GM23338 (cell line): ENCODE measurements at places on chromosomes 12 and 14. TPM values are rescaled to one million over a fixed set of nuclear protein-coding genes. Genes with fewer than 3 reads are reported as not detected.

Gene RNASE7
- total RNA-seq: not detected in 2 replicates

Gene CCDC91
- total RNA-seq: 17.0 and 24.7 TPM in 2 replicates

DNA sequence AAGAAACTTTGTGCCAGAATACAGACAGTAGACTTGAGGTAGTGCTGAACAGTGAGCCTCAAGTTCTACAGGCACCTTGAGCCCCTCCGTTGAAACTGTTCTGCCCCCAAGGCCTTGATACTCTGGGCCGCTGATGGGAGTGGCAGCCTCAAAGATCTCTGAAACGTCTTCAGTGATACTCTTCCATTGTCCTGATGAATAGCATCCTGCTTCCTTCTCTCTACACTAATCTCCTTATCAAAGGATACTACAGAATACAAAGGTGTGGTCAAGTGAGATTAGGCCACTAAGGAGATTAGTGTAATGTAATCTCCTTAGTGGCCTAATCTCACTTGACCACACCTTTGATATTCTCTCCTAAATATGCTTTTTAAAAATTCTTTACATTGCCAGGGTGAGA, 419.8 kb upstream of the SEL1L start:
- DNase-seq: no peak

DNA sequence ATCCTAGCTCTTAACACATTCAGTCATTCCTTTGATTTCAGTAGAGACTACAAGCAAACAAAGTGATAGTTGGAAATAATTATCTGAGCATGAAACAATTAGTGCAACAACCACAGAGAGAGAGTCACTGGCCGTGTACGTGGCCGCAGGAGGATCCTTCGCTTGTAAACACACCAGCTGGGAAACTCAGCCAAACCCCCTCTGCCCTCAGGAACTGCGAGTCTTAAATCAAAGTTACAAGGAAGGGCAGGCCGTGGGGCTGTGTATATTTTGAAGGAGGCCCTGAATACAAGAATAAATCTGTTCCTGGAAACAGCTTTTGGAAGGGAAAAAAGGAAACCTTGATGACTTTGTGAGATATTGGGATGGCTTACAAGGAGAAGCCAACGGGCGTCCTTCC, 164.5 kb downstream of the ANO2 start:
- no peak for DNase-seq

DNA sequence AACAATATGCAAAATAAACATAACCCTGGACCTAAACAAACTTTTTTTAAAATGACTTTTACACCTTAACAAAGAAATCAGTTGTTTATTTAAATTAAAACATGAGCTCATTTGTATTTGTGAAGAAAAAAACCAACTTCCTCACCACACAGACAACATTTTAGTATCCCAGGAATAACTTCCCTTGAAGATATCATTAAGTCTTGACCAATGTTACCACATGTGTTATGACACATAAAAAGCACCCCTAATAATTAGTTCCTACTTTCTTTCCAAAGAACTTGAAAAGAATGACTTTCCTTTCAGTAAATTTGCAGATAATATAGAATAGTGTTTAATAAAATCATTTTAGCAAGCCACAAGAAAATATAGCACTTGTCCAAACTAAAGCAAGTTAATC, 42.4 kb downstream of the DUSP16 start:
- no peak for DNase-seq

Gene DLGAP5
- total RNA-seq: 106 and 110 TPM in 2 replicates
